Stimulated activated CD4-positive, alpha-beta T cell treated with anti-CD3 and anti-CD28 coated beads, Interleukin-1b, Interleukin-23, amount 100 ng/mL, for 1 hour (primary cell): ENCODE measurements at places on chromosomes 1 and 21.

DNA sequence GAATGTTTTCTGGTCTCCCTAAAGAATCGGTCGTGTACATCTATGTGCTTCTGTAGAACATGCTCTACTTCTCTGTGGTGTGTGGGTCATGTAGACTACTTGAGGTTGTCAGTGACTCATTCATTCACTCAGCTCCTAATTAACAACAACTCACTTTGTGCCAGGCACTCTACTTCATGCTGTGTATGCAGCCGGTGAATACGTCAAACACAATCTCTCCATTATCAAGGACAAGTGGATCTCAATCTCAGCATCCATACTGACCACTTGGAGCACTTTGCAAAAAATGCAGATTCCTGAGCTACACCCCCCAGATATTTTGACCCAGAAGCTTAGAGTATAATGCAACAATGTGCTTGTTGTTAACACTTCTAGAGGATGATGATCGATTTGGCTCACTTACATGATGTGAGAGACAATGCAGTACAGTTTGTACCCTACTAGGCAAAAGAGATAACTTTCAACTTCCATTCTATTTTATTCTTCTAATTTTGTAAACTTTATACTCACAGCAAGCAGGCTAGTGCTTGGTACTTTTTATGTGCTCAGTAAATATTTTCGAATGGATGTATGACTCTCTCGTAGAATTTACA lies 508.6 kb upstream of the ADAMTS5 start:
- DNase-seq = no peak

DNA sequence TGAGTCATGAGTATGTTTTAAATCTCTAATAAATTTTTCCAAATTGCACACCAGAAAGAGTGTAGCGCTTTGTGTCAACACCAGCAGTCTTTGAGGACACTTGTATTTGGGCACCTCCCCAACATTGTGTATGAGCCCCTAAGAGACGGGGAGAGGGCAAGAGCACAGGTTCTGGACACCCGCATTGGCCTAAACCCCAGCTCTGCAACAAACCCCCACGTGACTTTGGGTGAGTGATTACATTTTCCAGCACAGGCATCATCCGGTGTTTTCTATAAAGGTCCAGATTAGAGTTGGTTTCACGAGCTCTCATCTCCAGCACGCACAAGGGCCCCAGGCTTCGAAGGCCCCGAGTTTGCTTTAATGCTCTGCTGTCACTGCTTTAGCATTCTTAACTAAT lies 66.3 kb upstream of the SLC45A1 start:
- DNase-seq = no peak

GRCh38 chr1:43565600-43566360 lies 35.1 kb downstream of the PTPRF start:
- DNase-seq = no peak

DNA sequence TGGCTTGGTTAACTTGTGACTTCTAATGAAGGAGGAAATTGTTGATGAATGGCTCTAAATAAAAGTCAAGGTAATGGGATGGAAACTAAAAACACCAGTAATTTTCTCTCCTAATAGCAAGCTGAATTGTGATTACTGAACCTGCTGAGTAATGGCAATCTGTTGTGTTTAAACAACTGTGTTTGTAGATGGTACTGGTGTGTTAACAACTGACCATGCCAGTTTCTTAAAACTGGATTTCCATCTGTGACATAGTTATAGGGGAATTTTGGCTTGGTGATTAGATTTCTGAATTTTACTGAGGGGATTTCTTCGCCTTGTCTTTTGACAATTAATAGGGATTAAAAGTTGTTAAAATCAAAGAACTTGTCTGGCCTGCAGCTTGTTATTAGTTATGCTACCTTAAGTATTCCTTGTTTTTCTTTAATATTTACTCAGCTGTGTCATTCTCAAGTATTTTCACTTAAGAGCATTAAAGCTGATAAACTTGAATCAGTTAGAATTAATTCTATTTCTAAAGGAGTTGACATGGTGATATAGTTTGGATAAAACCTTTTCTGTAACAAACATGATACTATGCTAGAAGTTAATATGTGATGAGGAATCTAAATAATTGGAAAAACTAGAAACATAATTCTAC lies 7.9 kb upstream of the ERO1B start:
- no peak for DNase-seq

DNA sequence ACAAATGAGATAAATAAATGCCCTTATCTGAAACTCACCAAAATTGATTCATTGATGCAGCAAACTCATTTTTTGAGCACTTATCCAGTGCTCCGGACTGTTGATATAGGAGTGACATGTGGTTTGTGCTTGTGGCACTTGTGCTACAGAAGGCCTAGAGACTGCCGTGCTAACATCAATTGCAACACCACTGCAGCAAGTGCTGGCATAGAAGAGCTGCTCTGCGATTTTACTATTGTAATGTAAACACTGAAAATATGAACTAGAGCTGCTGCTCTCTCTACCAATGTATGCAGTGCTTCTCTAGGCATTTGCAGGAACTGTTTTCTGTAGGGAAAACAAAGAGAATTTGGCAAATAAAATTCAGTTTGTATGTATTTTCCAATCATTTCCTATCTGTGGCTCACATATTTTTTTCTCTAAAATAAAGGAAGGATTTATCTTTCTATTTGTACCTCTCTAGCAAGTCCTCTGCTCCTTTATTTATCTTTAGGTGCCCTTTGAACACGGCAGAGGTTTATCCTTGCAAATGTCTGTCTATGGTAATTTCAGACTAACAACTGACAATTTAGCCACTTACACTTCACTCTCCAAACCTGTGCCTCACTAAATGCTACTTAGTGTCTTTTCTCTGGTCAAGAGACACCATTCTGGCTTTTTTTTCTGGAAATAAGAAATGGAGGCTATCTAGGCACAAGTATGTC lies 409.5 kb upstream of the ADGRL2 start:
- DNase-seq = no peak

DNA sequence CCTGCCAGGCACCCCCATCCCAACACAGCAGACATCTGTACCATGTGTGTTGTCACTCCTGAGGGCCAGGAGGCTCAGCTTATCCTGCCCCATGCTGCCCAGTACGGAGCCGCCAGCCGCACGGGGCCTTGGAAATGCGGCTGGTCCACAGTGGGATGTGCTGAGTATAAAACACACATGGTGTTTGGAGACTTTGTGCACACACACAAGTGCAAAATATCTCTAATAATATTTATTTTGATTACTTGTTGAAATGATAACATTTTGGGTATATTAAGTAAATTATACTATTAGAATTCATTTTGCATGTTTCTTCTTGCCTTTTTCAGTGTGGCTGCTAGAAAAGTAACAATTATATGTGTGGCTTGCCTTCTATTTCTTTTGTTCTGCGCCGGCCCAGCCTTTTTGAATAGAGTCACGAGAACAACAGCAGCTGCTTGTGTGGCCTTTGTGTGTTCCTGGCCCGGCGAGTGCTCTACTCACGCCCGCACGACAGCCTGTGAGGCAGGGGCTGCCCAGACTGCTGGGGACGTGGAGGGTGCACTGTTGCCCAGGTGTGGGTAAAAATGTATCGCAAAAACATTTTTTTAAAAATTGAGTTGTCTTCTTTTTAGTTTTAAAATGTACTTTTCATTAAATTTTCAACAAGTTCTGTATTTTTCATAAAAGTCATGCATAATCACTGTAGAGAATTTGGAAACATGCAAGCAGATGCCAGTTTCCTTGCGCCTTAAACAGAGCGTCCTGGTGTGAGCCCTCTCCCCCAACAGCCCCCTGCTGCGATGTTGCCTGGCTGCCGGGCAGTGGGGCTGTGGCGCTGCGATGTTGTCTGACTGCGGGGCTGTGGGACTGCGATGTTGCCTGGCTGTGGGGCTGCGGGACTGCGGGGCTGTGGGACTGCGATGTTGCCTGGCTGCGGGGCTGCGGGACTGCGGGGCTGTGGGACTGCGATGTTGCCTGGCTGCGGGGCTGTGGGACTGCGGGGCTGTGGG lies 35.5 kb downstream of the COQ8A start:
- DNase-seq = no peak

GRCh38 chr1:211726467-211726995 lies 51.1 kb upstream of the NEK2 start:
- DNase-seq = no peak

- no peak for DNase-seq
These were observed 3.5 kb upstream of the CLDN19 start for GRCh38 chr1:42743317-42744147.

- no peak for DNase-seq
These were observed 73.6 kb downstream of the ZZZ3 start for GRCh38 chr1:77608893-77609292.

GRCh38 chr21:24115141-24115540 lies 1492.1 kb downstream of the MRPL39 start:
- no peak for DNase-seq

DNA sequence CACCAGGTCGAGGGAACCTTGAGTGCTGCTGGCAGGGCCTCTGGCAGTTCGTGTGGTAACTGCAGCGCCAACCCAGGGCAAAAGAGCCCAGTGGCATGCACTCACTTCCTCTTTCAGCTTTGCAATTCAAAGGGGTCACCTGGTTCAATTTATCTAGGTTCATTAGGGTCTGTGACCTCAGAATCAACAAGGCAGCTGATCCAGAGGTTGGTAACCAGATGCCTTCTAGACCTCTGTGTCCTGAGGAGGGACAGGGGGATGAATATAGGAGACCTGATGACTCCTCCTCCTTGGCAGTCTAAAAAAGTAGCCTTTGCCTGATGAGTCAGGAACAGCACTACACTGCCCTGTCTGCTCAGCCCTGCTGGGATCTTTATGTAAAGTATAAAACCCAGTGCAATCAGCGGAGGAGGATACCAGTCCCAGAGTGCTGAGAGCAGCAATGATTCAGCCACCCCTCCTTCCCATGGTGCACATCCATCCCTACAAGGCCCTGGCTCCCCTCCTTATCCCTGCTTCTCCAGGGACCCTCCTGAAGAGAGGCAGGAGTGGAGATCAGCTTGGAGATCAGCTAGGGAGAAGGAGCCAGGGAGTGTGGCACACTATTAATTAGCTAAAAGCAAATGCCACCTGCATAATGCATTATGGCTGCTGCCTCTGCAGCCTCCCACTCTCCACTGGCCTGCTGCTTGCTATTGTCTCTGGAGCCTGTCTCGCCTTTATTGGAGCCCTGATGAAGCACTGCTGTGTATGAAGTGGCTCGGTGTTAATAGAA lies 11.2 kb upstream of the FMOD start:
- DNase-seq = no peak

GRCh38 chr1:101203820-101204540 lies 32.8 kb upstream of the S1PR1 start:
- no peak for DNase-seq

- no peak for DNase-seq
These were observed 486.9 kb upstream of the USP24 start for GRCh38 chr1:55702064-55702463.
